ENCODE measurements at places on chromosomes 4 and X.

- DNase-seq: no peak
Observed at GRCh38 chr4:28247805-28248204, 1387.2 kb downstream of the STIM2 start.

DNA sequence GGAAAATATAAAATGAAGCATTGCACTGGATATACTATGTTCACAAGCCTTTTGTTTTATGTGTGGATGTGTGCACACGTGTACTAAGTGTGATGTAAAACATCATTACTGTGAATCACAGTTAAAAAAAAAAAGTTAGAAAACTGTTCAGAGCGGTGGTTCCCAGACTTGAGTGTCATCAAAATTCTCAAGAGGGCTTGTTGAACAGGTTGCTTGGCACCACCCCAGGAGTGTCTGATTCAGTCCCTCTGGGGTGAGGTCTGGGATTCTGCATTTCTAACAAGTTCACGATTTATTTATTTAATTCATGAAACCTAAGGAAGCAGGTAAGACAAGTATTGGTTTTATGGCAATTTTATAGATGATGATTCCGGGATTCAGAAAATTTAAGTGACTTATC is 1.8 kb downstream of the CENPU start:
- DNase-seq: no peak

DNA sequence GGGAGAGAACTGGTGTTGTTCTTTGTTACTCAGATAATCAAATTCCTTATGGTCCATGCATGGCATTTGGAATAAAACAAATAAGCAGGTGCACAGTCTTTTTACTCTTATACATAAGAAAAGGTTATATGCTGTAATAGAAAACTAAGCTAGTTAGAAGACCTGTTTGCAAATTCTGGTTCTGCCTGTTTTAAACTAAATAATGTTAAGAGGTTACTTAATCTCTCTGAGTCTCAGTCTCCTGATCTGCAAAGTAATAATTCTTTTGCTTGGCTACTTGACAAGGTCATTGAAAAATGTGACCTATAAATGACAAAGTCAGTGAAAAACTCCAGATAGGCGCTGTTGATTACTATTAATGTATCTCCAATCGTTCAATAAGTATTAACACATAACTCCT is 42.5 kb upstream of the ANXA3 start:
- DNase-seq: no peak

DNA sequence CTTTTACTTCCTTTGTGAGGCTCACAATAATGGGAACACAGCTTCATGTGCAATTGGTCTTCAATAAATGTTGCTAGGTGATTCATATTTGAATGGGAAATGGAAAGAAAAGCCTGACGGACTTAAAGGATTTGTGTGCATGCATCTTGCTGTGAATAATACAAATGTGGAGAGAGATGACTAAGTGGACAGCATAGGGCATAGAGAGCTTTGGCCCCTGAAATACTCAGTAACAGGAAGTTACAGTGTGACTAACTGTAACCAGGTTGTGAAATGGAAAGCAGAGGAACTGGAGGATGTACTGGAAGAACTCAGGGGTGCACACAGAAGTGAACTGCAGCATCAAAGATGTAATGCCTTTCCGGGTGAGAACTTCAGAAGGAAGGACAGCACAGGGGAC is 206.7 kb downstream of the MGST2 start:
- DNase-seq: no peak

DNA sequence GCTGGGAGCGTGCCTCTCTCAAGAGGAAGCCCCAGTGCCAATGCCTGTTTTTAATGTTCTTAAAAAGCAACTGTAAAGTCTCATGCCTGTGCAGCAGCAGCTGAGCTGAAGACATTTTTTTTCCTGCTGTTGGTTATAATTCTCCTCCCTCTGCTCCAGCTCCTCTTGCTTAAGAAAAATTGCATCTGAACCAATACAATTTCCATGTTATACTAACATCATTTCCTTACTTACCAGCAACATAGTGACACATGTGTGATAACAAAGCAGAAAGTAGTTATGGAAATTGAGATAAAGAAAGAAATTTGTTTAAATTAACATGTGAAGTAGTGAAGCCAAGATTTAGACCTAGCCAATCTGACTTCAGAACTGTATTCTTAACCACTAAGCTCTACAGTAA is 101.4 kb downstream of the TBC1D19 start:
- DNase-seq: no peak

DNA sequence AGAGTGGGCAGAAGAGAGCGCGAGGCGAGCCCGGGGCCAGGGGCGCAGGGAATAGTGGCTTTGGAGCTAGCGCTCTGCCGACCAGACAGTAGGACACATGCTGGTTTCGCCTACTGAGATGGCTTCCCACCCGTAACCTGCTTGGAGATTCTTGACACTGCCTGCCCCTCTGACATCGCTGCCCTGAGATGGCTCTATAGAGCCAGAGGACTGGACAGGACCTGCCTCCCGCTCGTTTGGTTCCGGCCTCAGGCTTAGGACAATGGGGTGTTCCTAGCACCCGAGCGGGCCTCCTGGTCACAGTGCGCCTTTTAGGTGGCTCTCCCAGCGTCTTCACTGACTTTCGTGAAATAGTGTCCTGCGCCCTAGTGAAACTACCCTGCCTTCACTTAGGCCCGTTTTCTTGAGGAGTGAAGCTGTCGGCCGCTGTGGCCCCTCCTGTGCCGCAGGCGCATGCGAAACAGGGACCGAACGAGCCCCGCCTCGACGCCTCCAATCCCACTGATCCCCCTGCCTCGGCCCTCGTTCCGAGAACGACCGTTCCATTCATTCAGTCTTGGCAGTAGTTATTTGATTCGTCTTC is 608 bp downstream of the TAF1 start:
- DNase-seq: peak; percentile 22

- no peak for DNase-seq
Observed at GRCh38 chr4:103482893-103483292, 236.9 kb downstream of the TACR3 start.

DNA sequence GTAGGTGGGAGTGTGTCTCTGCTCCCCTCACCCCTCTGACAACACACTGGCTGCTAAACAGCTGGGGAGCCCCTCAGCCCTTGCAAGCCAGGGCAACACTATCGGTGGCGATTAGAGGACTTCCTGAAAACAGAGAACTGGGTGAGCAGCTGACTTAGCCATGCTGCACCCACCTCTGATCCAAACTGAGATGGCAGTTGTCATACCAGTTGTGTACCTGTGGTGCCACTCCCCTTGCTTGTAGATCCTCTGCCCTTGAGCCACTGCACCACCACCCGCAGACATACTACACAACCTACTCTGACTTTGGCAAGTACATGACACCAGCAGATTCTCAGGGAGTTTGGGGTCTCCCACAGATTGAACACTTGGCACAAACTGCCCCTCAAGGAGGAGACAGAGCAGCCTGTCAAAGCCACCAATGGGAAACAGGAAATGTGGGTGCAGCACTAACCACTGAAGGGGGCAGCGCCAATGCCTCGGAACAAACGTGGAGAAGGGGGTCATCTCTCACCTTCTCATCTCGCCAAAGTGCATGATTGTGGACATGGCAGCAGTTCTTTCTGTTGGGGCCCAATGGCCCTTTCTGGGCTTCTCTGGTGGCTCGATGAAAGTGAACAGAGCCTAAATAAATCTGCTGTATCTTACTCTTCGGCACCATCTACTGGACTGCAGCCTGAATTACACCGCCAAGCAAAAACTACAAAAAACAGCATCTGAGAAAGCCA is 119.8 kb downstream of the NEK1 start:
- peak; percentile 50 for DNase-seq

DNA sequence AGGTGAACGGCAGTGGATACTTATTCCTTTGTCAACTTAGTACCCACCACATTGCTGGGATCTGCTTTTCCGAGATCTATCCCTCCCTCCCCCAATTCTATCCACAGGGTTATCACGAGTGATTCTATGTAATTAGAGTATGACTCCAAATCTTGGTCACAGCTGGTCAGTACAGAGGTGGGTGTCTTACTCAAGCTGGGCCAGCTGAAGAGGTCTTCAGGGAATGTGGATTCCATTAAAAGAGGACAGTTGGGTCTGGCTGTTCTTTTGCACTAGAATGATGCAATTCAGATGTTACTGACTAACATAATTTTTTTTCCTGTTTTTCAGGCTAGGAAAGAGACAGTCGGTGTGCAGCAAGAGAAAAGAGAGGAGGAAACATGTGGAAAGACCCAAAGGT is 92.3 kb downstream of the HS3ST1 start:
- no peak for DNase-seq

DNA sequence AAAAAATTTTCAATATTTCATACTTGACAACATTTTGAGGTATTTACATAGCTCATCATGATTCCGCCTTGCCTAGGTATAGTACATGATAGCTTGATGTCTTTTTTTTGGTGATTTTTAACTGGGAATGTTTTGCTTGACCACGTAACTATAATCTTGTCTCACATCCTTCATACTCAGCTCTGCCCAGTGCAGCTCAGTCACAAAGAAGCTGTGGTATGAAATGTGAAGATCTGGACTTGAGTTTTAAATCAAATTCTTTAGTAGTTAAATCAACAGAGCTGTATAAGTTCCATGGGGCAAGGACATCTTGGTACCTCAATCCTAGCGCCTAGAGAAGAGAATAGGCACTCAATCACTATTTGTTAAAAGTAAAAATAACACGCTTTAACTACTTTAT is 276.3 kb upstream of the DKK2 start:
- no peak for DNase-seq

GRCh38 chr4:94828882-94829281 is 71.1 kb downstream of the BMPR1B start:
- no peak for DNase-seq

DNA sequence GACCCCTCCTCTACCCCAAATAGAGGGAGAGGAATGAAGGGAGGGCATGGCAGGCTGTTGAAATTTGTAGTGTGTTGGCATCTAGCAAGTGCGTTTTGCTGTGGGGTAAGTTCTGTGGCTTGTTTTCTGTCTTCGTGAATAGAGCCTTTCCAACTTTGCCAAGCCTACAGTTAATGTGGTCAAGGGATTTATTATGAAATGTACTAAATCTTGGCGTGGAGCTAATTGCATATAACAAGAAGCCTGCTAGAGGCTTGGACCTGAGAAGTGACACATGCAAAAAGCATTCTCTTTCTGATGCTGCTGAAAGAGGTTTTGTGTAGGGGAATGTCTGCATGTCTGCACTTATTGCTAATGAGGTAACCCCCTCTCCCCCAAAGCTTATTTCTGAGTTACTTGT is 132.2 kb downstream of the BMPR1B start:
- no peak for DNase-seq

DNA sequence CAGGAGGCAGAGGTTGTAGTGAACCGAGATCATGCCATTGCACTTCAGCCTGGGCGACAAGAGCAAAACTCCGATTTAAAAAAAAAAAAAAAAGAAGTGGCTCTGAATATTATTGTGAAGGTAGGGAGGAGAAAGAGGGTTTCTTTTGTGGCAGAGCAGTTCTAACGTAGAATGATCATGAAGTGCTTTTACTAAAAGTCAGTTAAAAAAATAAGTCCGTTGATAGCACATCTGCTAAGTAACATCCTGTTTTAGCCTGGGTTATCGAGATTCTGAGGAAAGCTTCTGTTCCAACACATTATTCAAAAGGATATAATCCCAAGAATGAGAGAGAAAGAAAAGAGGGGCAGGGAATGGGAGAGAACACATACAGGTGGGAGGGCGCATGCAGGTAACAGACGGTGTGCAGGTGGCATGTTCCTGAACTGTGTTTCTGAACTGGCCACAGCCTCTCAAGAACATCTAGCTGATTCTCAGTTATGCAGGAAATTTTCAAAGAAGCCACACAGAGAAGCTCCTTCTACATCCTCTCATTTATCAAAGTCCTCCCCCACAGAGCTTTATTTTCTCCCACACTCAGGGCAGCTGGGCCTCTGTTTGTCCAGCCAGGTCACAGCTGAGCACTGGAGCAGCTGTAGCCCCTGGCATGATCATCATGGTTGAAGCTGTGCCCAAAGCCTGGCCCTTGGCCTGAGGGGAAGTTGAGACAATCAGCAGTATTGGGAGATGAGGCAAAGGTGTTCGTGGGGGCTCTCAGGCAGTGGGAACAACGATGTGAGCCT is 342.3 kb downstream of the ZNF674 start:
- no peak for DNase-seq

DNA sequence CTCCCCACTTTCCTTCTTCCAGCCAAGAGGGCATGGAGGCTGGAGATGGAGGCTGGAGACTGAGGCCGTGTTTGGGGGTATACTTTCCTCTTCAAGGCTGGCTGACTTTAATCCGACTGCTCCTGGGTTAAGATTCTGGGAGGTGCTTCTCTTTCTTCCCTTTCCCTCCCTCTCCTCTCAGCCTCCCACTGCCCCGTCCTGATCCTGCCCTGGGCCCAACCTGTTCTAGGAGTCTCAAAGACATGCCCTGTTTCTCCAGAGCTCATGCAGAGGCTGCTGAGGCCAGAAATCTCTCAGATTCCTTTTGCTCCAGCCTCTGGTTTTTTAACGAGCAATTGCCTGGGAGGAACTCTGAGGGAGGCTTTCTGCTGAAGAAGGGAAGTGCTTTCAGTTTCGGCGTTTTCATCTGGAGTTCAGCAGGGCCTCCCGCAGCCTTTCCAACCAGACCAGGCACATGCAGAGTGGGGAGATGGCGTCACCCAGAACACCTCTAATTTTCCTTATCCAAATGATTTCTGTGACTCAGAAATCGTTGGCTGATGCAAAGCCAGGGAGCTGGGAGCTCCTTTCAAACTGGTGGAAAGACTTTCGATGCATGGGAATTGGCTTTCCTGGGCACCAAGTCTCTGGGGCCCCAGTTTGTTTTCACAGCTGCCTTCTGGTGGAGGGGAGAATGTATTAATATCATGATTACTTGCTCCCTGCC is 34.5 kb upstream of the FAM9C start:
- no peak for DNase-seq

DNA sequence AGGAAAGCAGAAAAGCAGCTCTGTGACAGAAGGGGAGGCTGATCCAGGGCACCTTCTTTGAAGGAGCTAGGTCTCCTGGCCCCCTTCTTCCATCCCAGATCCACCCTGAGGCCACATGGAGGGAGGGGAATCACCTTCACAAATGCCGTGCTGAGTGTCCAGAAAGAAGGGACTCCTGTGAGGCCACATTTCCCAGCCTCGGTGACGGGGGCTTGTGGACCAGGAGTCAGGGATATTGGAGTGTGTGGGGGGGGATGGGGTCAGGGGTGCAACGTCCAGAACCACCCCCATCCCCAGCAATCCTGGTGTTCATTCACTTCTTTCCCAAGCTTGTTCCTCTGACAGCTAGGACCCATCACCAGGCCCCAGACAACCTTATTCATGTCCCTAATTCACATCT is 4.7 kb downstream of the TIMM17B start:
- no peak for DNase-seq

- no peak for DNase-seq
Observed at GRCh38 chr4:48483777-48484493, 792 bp downstream of the SLC10A4 start.

GRCh38 chrX:151776181-151776731 is 41.7 kb downstream of the CNGA2 start:
- DNase-seq: no peak

DNA sequence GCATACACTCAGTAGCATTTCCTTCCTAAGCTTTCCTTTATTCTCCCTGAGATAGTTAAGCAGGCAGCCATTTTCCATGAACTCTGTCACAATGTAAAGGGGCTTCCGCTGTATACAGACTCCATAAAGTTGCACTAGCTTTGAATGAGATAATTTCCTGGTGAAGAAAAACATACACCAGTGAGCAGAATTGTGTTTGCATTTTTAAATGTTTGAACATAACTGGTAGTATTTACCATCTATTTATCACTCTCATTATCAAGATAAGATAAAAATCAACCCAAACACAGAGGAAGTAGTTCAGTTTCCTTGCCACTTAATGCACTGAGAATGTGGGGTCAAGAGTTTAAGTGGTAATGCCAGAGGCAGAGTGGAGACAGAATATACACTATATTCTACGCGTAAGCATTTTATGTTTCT is 54.1 kb downstream of the TXK start:
- no peak for DNase-seq
